ENCODE measurements at places on chromosomes 7 and 10.

GRCh38 chr10:4242561-4243035 is 457.6 kb upstream of the KLF6 start:
- peak; percentile 94 for DNase-seq

DNA sequence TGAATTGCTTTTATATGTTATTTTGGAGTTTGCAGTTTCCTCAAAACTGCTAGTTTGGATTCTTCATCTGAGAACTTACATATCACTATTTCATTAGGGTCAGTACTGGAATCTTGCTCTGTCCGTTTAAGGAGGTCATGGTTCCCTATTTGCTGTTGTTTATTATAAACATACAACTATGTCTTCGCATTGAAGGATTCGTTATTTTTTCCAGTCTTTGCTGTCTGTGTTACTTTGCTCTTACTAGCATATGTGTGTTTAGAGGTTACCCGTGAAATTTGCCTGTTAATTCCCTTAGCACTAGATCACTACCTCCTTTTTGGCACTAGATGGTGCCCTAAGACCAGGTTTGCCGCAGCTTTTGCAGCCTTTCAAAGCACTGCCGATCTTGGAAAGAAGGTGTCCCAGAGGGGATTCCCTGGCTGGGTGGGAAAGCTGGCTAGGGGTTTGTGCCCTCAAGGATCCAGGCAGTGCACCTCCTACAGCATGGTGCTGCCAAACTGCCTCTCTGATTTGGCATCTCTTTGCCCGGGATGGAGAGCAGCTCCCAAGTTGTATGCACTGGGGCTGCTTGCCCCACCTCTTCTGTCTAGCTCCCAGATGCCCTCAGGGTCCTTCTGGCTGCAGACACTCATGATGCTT is 103.1 kb upstream of the APBB1IP start:
- peak; percentile 68 for DNase-seq

DNA sequence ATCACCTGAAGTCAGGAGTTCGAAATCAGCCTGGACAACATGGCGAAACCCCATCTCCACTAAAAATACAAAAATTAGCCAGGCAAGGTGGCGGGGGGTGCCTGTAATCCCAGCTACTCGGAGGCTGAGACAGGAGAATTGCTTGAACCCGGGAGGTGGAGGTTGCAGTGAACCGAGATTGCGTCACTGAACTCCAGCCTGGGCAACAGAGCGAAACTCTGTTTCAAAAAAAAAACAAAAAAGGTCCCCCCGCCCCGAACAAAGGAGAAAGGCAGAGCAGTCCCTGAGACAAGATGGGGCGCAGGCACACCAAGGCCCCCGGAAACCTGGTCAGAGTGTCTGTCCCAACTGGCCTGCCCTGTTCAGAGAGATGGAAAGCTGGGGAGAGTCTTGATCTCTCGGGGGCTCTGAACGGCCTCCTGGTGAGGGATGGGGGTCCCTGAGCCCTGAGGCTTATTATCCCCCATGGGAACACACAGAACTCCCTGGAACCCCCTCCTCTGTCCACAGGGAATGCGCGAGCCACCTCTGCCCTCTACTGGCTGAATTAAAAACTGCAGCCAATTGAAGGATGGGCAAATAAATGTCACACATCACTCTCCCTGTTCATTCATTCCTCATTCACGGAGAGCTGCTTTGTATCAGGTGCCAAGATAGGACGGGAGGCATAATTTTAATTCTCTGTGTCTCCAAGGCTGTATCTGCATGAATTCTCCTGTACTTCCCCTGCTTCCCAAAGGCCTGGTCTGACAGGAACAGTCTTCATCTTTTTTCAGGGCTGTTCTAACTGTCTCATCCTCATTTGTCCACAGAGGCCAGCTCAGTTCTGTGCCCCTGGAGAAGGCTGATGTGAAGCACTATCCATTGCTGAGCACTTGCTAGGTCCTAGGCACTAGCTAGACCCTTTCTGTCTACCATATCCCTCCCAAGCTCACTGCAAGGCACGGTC is 28.9 kb downstream of the MAT1A start:
- peak; percentile 6 for DNase-seq

- no peak for DNase-seq
These were observed 120.8 kb downstream of the INHBA start for GRCh38 chr7:41582116-41582515.

DNA sequence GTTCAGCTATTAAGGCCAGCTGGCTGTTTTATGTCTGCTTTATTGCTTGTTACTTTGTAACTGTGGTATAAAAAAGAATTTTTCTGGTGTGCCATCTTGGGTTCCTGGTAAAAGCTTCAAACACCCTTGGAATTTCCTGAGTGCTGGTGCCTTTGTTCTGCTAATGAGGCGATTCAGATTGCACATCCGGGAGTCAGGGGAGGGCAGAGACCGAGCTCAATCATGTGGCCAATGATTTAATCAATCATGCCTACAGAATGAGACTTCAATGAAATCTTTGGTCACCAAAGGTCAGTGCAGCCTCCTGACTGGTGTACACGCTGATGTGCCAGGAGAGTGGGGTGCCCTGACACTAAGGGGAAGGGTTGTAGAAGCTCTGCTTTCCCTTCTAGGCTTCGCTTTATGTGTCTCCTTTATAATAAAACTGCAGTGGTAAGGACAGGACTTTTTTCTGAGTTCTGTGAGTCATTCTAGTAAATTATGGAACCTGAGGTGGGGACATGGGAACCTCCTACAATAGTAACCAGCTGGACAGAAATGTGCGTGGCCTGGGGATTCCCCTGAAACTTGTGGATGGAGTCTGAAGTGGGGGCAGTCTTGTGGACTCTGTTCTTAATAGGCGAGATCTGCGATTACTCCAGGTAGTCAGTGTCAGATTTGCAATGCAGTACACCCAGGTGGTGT is 69.4 kb upstream of the OGDHL start:
- no peak for DNase-seq

DNA sequence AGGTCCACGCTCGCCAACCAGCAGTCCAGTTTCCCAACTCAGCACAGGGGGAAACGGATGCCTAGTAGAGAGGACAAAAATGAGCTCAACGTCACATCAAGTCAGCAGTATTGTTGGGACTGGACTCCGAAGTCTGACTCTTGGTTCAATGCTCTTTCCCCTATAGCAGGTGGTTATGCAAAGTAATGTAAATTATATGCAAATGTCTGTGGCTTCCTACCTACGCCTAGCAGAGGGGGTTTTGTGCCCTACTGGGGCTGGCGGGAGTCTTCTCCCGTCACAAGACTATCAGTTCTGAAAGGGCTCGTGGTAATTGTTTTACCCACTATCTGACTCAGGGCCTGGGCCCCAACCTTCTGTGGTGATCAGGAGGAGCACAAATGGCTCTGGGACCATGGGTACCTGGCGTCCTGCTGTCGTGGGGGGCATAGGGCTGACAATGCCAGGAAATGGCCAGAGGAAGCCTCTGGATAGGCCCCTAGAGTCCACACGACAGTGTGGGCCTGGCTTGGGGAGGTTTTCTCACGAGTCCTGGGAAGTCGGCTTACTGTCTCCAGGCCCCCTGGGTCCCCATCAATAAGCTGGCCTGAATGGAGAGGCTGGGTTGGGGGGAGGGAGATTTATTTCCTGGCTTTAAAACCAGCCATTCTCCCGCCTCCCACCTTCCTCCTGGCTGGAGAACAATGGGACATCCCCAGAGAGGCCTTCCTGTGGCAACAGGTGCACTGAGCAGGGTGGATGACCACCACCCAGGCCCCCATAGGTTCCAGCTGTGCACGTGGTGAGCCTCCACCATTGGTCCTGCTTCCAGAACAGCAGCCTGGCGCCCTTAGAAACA is 41.8 kb downstream of the UNC5B start:
- no peak for DNase-seq

DNA sequence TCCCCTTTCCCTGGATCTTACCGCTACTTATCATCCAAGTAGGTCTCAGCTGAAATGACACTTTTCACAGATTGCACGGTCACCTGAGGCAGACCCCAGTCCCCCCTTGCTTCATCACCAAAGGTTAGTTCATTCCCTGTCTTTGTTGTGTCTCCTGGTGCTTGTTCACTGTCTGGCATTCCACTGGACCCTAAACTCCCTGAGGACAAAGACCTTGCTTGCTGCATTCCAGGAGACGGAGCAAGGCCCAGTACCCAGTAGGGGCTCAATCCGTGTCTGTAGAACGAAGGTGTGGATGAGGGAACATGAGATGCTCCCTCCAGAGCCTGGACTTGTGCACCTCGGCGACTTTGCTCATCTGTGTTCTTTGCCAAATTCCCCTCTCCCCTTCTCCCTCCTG is 160.0 kb downstream of the RAB11FIP2 start:
- DNase-seq = no peak

DNA sequence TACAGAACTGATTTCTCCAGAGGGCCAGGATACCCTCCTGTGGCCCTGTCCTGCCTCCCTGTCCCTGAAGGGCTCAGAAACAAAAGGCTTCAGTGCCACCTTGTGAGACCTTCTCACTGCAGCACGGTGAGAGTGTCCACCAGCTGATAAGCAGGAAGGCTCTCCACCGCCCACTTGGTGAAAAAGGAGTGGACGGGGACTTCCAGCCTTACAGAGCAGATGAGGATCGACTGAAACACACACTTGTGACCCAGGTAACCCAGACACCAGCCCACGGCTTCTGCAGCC is 330.1 kb downstream of the GRID1 start:
- no peak for DNase-seq

- DNase-seq = peak; percentile 77
These were observed 50.4 kb upstream of the WNT16 start for GRCh38 chr7:121278120-121279021.

- no peak for DNase-seq
These were observed at the start of gene EN2 for GRCh38 chr7:155458111-155458877. TSS of gene EN2 (plus strand) at chr7:155458129. CDS start at chr7:155458378, 249 bp downstream.

GRCh38 chr7:128705891-128706333 is 33.2 kb upstream of the CALU start:
- DNase-seq = peak; percentile 25

DNA sequence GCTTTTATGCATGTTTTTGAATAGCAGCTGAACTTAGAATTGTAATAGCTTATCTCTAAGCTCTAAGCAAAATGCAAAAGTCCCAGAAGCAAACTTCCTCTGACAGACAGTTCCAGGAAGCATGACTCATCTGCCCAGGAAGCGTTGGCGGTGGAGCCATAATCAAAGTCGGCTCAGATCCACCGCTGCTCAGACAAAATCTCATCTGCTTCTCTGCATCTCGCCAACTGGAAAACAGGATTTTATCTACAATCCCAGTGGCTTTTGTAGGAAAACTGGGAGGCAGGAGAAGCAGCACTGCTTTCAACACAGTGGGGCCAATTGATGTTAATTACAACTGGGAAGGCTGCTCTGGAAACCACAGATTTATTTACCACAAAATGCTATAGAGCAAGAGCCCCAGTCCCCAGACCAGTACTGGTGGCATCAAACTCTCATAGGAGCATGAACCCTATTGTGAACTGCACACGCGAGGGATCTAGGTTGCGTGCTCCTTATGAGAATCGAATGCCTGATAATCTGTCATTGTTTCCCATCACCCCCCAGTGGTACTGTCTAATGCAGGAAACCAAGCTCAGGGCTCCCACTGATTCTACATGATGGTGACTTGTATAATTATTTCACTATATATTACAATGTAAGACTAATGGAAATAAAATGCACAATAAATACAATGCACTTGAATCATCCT is 99.9 kb downstream of the CUBN start:
- peak; percentile 90 for DNase-seq

DNA sequence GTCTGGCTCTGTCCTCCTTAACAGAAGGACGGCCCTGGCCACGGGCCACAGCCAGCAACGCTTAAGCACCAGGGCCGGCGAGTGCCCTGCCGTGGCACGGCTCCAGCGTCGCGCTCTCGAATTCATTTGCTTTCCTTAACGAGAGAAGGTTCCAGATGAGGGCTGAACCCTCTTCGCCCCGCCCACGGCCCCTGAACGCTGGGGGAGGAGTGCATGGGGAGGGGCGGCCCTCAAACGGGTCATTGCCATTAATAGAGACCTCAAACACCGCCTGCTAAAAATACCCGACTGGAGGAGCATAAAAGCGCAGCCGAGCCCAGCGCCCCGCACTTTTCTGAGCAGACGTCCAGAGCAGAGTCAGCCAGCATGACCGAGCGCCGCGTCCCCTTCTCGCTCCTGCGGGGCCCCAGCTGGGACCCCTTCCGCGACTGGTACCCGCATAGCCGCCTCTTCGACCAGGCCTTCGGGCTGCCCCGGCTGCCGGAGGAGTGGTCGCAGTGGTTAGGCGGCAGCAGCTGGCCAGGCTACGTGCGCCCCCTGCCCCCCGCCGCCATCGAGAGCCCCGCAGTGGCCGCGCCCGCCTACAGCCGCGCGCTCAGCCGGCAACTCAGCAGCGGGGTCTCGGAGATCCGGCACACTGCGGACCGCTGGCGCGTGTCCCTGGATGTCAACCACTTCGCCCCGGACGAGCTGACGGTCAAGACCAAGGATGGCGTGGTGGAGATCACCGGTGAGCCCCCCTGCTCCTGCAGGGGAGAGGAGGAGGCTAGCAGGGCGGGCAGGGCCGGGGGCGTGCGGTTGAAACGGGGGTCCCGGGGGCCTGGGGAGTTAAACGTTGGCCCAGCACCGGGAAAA is at the start of gene HSPB1:
Gene HSPB1, plus strand, starts transcription at position 327 of the 855 bp plus-strand sequence. Its CDS starts 40 bp downstream, at position 367.
- DNase-seq = peak; percentile 85

DNA sequence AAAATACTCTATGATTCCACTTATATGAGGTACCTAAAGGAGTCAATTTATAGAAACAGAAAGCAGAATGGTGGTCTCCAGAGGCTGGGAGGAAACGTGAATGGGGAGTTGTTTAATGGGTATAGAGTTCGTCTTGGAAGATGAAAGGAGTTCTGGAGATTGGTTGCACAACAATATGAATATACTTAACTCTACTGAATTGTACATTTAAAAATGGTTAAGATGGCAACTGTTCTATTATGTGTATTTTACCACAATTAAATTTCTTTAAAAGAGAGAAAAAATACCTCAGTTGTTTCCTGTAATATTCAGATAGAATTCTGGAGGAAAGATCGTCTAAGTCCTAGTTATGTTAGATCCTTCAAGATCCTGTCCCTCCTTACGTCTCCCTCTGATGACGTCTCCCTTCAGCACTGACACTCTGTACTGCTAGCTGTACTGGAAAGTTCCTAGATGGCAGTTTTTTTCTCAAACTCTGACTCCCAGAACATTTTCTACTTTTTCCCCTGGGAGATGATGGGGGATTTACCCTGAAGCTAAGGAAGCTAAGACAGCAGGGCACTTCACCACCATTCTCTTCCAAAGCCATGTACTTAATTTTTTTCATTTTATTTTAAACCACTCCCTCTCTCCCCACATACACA is 53.2 kb upstream of the CAV2 start:
- DNase-seq = peak; percentile 47

DNA sequence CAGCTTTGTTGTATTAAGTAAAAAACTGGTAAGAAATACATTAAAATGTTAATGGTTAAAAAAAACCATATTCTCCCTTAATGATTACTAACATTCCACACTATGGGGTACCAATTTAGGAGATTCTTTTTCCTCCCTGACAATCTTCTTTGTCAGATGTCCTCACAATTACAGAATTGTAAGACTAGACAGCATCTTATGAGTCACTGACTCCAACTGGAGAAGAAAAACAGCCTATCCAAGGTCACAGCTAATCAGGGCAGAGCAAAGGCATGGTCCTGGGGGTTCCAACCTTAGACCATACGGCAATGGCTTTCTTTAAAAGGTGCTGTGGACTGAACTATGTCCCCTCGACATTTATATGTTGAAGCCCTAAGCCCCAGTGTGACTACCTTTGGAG is 127.6 kb downstream of the DLG5 start:
- peak; percentile 20 for DNase-seq
